Spinal cord (tissue), 10 donors: ENCODE measurements at places on chromosomes 5 and 9. TPM values are rescaled to one million over a fixed set of nuclear protein-coding genes. Genes with fewer than 3 reads are reported as not detected.
A peak's percentile ranks its signal among the peaks of the same experiment; 100 is the strongest.

PKN3 gene
- total RNA-seq, result 5.5 TPM

SLC34A1 gene
- not detected for total RNA-seq

GLDC gene
- total RNA-seq, result 56.6 TPM

PCDHGA9 gene
- 10.9 TPM for total RNA-seq

GGTA1 gene
- 7.6 TPM for total RNA-seq

MYORG gene
- total RNA-seq, result 10.4 TPM

GRCh38 chr5:74231697-74232096, 408.8 kb downstream of the ENC1 start:
- H3K4me3 ChIP-seq, result no peak overlapping the region
- H3K27me3 ChIP-seq, result no peaks in the 10 kb centered on the region
- H3K4me1 ChIP-seq, result peaks cover 9% of the 10 kb centered on the region
- H3K36me3 ChIP-seq, result no peaks in the 10 kb centered on the region

- H3K27ac ChIP-seq, result peak overlapping the region; percentile 47
- no peaks in the 10 kb centered on the region for H3K4me1 ChIP-seq
- no peak overlapping the region for H3K4me3 ChIP-seq
- H3K27me3 ChIP-seq, result no peaks in the 10 kb centered on the region
- H3K36me3 ChIP-seq, result no peaks in the 10 kb centered on the region
Observed at GRCh38 chr5:38780945-38781344, 64.9 kb upstream of the OSMR start.

DNA sequence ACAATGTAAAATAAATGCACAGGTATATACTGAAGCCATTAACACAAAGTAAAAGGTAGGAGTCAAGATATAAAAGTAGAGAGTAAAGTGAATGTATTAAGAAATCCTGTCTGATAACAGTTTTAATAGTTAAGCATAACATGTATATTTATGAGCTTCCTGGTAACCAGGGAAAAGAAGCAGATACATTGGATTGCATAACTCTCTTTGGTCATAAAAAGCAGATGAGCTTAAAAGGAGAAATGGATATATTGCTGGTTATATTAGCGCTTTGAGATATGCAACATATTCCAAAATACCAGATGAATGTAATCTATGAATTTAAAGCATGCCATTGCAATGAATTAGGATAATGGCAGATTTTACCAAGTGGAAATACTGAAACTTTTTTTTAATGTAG, 6.2 kb upstream of the TNFSF8 start:
- no peak overlapping the region for H3K4me3 ChIP-seq
- H3K4me1 ChIP-seq, result no peaks in the 10 kb centered on the region
- no peaks in the 10 kb centered on the region for H3K27me3 ChIP-seq
- no peak overlapping the region for H3K27ac ChIP-seq
- DNase-seq, result no peak

DNA sequence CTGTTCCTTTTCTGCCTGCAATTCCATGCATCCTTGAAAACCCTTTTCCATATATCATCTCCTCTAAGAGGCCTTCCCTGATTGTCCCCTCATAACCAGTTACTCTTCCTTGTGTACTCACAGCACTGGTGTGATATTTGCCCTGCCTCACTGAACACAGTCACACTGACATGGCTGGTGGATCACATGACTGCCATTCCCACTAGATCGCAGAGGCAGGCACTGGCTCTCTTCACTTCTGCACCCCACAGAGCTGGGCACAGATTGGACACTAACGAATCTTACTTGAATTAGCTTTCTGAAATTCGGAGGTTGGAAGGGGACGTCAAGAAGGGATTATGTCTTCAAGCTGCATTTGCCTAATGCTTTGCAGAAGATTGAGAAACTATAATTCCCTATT, 208.0 kb downstream of the PAPPA start:
- peaks cover 7% of the 10 kb centered on the region for H3K4me1 ChIP-seq
- DNase-seq, result no peak
- no peaks in the 10 kb centered on the region for H3K36me3 ChIP-seq
- H3K4me3 ChIP-seq, result no peak overlapping the region
- H3K27me3 ChIP-seq, result no peaks in the 10 kb centered on the region

GRCh38 chr5:126816649-126817048, 39.7 kb downstream of the LMNB1 start:
- H3K4me3 ChIP-seq, result no peak overlapping the region
- DNase-seq, result no peak
- peaks cover 13% of the 10 kb centered on the region for H3K36me3 ChIP-seq
- no peaks in the 10 kb centered on the region for H3K4me1 ChIP-seq
- no peaks in the 10 kb centered on the region for H3K27me3 ChIP-seq

GRCh38 chr5:170151097-170151831, 45.6 kb downstream of the FOXI1 start:
- H3K4me3 ChIP-seq, result no peak overlapping the region
- DNase-seq, result no peak
- no peaks in the 10 kb centered on the region for H3K27me3 ChIP-seq
- peaks cover 20% of the 10 kb centered on the region for H3K4me1 ChIP-seq

DNA sequence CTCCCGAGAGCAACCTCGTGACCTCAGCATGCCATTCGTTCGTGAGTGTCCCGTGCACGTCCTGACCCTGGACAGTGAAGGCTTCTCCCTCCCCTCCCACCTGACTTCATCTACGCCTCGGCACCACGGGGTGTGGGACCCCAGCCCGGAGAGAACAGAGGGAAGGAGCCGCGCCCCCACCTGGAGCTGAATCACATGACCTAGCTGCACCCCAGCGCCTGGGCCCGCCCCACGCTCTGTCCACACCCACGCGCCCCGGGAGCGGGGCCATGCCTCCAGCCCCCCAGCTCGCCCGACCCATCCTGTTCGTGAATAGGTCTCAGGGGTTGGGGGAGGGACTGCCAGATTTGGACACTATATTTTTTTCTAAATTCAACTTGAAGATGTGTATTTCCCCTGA, 38.3 kb upstream of the FCN2 start:
- no peak overlapping the region for H3K27ac ChIP-seq
- H3K27me3 ChIP-seq, result no peaks in the 10 kb centered on the region
- DNase-seq, result no peak
- H3K4me1 ChIP-seq, result peaks cover 20% of the 10 kb centered on the region
- H3K4me3 ChIP-seq, result no peak overlapping the region

GRCh38 chr5:150061538-150061995, 24.8 kb downstream of the CSF1R start:
- no peak overlapping the region for H3K4me3 ChIP-seq
- peaks cover 3% of the 10 kb centered on the region for H3K4me1 ChIP-seq
- no peak for DNase-seq
- H3K27ac ChIP-seq, result no peak overlapping the region

DNA sequence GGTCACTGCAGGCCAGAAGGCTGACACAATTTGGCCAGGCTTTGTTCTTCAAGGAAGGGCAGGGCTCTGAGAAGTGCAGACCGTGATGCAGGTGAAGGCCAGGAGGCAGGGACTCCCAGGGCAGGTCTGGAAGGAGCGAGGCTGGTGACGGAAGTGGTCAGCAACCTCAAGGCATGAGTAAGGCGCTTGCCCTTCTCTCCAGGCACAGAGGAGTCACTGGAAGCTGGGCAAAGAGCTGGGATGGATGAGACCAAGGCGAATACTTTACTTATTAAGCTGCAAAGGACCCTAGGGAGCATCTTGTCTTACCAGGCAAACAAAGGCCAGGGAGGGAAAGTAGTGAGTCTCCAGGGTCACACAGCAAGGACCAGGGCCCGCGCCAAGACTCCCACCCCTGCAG, 18.6 kb downstream of the IRF1 start:
- DNase-seq, result no peak
- H3K4me1 ChIP-seq, result peaks cover under 1% of the 10 kb centered on the region
- H3K27ac ChIP-seq, result no peak overlapping the region
- peaks cover 5% of the 10 kb centered on the region for H3K36me3 ChIP-seq

GRCh38 chr9:107161338-107161737, 121.7 kb upstream of the RAD23B start:
- no peaks in the 10 kb centered on the region for H3K27me3 ChIP-seq
- H3K36me3 ChIP-seq, result no peaks in the 10 kb centered on the region
- no peak for DNase-seq
- no peaks in the 10 kb centered on the region for H3K4me1 ChIP-seq

DNA sequence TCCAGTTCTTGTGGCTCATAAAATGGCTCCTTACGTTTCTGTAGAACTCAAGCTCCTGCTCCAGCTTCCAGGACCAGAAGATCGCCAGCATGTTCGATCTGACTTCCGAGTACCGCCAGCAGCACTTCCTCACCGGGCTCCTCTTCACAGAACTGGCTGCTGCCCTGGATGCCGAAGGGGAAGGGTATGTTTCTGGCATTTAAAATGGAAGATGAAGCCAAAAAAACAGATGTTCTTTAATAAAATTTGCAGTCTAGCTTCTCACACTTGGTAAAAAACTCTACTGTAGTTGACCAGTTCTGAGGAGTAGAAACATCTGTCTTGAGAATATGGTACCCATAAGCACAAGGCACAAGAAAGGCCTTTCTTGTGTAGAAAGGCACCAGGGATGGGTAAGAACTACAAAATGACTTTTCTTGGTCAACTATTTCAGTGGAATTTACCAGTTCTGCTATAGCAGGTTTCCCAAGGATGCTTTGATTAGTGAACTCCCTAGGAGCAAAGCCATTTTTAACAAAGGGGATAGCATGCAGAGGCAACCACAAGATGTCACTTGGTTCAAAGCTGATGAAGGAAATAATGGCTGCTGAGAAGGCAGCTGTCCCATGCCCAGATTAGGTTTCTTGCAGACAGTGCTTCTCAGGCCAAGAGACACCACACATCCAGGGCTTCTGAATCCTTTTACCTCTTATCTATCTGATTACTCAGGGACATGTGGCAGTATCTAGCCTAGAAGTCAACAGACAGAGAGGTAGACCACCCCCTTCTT, 192.4 kb downstream of the DOCK8 start:
- H3K27me3 ChIP-seq, result no peaks in the 10 kb centered on the region
- H3K4me3 ChIP-seq, result no peak overlapping the region
- H3K36me3 ChIP-seq, result no peaks in the 10 kb centered on the region
- no peaks in the 10 kb centered on the region for H3K4me1 ChIP-seq
- no peak overlapping the region for H3K27ac ChIP-seq
- DNase-seq, result no peak

GRCh38 chr9:123945532-123945931, 15.6 kb upstream of the DENND1A start:
- H3K27ac ChIP-seq, result no peak overlapping the region
- no peak for DNase-seq
- no peaks in the 10 kb centered on the region for H3K27me3 ChIP-seq

DNA sequence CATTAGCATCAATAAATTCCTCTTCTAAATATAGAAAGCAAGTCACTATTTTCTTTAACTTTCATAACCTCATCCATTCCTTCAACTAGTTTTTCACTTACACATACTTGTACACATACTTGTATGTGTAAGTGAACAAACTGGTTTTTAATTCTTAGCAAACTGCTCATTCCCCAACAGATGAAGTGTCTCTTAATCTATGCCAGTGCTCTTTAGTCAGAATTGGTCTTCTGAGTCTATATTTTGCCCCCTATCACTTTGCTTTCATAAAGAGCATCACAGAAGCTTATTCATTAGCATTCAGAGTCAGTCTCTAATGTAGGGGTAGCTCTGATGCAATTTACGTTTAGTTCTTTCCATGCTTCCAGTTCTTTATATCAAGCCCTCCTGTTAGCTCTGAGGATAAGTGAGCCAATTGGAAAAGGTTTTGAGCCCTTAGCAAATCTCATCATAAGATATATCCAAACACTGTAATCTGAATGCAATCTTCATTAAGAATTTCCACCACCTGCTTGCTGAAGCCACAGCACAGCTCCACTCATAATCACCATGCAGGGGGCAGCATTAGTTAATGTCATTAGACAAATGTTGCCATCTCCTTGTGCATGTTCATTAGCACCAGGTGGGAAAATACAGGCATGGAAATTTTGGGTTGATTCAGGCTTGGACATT, 178.5 kb upstream of the SLC24A2 start:
- H3K36me3 ChIP-seq, result no peaks in the 10 kb centered on the region
- H3K27me3 ChIP-seq, result no peaks in the 10 kb centered on the region

GRCh38 chr9:84207491-84207951, 133.0 kb downstream of the SLC28A3 start:
- H3K27ac ChIP-seq, result no peak overlapping the region
- H3K4me3 ChIP-seq, result no peak overlapping the region
- H3K27me3 ChIP-seq, result no peaks in the 10 kb centered on the region
- peak; percentile 39 for DNase-seq
